A549 treated with ZK216348 at 1 μM for 4 hours (cell line): ENCODE measurements at places on chromosomes 11 and 22. TPM values are rescaled to one million over a fixed set of nuclear protein-coding genes. Genes with fewer than 3 reads are reported as not detected.

DENND5A gene
- 41.6 to 52.5 TPM (median 43.4 TPM) in 5 replicates for total RNA-seq

DLG2 gene
- total RNA-seq = 0.15 to 0.26 TPM (median 0.20 TPM) in 5 replicates

CDKN1C gene
- total RNA-seq = 2.0 to 3.7 TPM (median 2.6 TPM) in 5 replicates

CRYBA4 gene
- total RNA-seq = not detected in 5 replicates

OR10A2 gene
- total RNA-seq = not detected in 5 replicates

PHOX2A gene
- not detected in 5 replicates for total RNA-seq

NCAPD3 gene
- total RNA-seq = 20.2 to 27.5 TPM (median 25.1 TPM) in 5 replicates

LRRC10B gene
- 0.09 to 0.24 TPM (median 0.12 TPM) in 4 of 5 replicates, not detected in the other for total RNA-seq

TEX12 gene
- total RNA-seq = not detected in 5 replicates

LRRC4C gene
- not detected in 5 replicates for total RNA-seq

PMM1 gene
- 24.1 to 34.3 TPM (median 29.1 TPM) in 5 replicates for total RNA-seq

CARD16 gene
- not detected in 5 replicates for total RNA-seq

SORL1 gene
- 1.3 to 2.0 TPM (median 1.6 TPM) in 5 replicates for total RNA-seq

AP1B1 gene
- 19.3 to 28.3 TPM (median 28.0 TPM) in 5 replicates for total RNA-seq

KCNK7 gene
- 0.22 to 2.3 TPM (median 0.94 TPM) in 4 of 5 replicates, not detected in the other for total RNA-seq

RHOD gene
- total RNA-seq = 28.9 to 58.5 TPM (median 44.9 TPM) in 5 replicates

GSTT2 gene
- total RNA-seq = not detected in 5 replicates

LSP1 gene
- total RNA-seq = 1.2 to 2.7 TPM (median 1.8 TPM) in 5 replicates

NDUFA6 gene
- 61.8 to 72.3 TPM (median 66.9 TPM) in 5 replicates for total RNA-seq

PNPLA5 gene
- total RNA-seq = not detected in 5 replicates

CSF2RB gene
- total RNA-seq = not detected in 5 replicates

VPREB1 gene
- total RNA-seq = not detected in 5 replicates

PVALB gene
- total RNA-seq = not detected in 5 replicates

CD6 gene
- total RNA-seq = 0.08 to 0.38 TPM (median 0.24 TPM) in 4 of 5 replicates, not detected in the other

TBX10 gene
- total RNA-seq = not detected in 5 replicates

RFPL2 gene
- total RNA-seq = 0.18 TPM in 1 of 5 replicates, not detected in the others

ZBED4 gene
- 7.9 to 12.7 TPM (median 11.9 TPM) in 5 replicates for total RNA-seq

HTR3A gene
- total RNA-seq = not detected in 5 replicates

OR51I1 gene
- not detected in 5 replicates for total RNA-seq

LMNTD2 gene
- 1.5 to 4.4 TPM (median 2.8 TPM) in 5 replicates for total RNA-seq

GAB4 gene
- total RNA-seq = not detected in 5 replicates

CSRP3 gene
- not detected in 5 replicates for total RNA-seq

LINC01488 gene
- not detected in 5 replicates for total RNA-seq

DEUP1 gene
- not detected in 5 replicates for total RNA-seq

AQP11 gene
- 0.98 to 2.6 TPM (median 2.1 TPM) in 5 replicates for total RNA-seq

CBX6 gene
- 20.3 to 34.4 TPM (median 30.8 TPM) in 5 replicates for total RNA-seq

TMPRSS4 gene
- 0.14 TPM in 1 of 5 replicates, not detected in the others for total RNA-seq

SLC6A5 gene
- total RNA-seq = not detected in 5 replicates

MRPL16 gene
- total RNA-seq = 57.6 to 68.1 TPM (median 66.0 TPM) in 5 replicates

SLC22A6 gene
- not detected in 5 replicates for total RNA-seq

MAPK8IP2 gene
- total RNA-seq = 1.9 to 4.8 TPM (median 4.1 TPM) in 5 replicates

MRGPRG gene
- total RNA-seq = 0.18 TPM in 1 of 5 replicates, not detected in the others

GCAT gene
- 2.7 to 3.4 TPM (median 3.0 TPM) in 5 replicates for total RNA-seq

CTTN gene
- 198 to 227 TPM (median 221 TPM) in 5 replicates for total RNA-seq

P2RY6 gene
- total RNA-seq = 3.9 to 12.7 TPM (median 8.7 TPM) in 5 replicates

POU2AF3 gene
- total RNA-seq = 0.57 to 1.2 TPM (median 1.2 TPM) in 5 replicates

CHRM1 gene
- total RNA-seq = 0.05 TPM in 1 of 5 replicates, not detected in the others

MIAT gene
- total RNA-seq = 0.22 to 0.48 TPM (median 0.34 TPM) in 5 replicates

DMC1 gene
- total RNA-seq = 2.4 to 5.4 TPM (median 3.3 TPM) in 5 replicates

FBLN1 gene
- total RNA-seq = 27.7 to 58.9 TPM (median 50.1 TPM) in 5 replicates

RAB39A gene
- 0.25 to 0.70 TPM (median 0.53 TPM) in 5 replicates for total RNA-seq

DCDC1 gene
- total RNA-seq = 0.32 to 0.67 TPM (median 0.59 TPM) in 5 replicates

NUP98 gene
- total RNA-seq = 63.8 to 72.0 TPM (median 69.6 TPM) in 5 replicates

HPX gene
- total RNA-seq = 0.42 to 1.9 TPM (median 0.61 TPM) in 5 replicates

SCN4B gene
- 0.05 to 0.09 TPM in 2 of 5 replicates, not detected in the others for total RNA-seq

RFPL3 gene
- not detected in 5 replicates for total RNA-seq

GSTT2B gene
- 0.21 to 0.40 TPM (median 0.21 TPM) in 3 of 5 replicates, not detected in the others for total RNA-seq
